Stimulated activated CD8-positive, alpha-beta memory T cell treated with anti-CD3 and anti-CD28 coated beads, Interleukin-2, amount 100 ng/mL, for 1 hour (primary cell): ENCODE measurements at places on chromosomes 12 and 14.

DNA sequence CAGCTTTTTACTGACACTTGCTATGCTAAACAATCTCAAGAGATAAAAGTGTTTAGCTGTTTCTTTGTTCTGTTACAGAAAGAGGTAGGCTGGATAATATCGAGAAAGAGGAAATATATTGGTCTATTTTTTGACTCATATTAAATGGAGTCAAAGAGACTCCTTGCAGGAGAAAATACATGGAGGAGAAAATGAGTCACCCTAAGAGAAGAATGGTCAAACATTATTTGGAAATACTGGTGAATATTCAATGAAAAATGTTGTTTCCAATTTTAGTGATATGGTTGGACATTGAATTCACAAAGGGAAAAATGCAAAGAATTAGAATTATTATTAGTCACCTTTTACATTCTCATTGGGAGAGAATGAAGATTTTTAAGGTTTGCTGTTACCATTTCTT, 3.2 kb downstream of the KCNJ8 start:
- no peak for DNase-seq

DNA sequence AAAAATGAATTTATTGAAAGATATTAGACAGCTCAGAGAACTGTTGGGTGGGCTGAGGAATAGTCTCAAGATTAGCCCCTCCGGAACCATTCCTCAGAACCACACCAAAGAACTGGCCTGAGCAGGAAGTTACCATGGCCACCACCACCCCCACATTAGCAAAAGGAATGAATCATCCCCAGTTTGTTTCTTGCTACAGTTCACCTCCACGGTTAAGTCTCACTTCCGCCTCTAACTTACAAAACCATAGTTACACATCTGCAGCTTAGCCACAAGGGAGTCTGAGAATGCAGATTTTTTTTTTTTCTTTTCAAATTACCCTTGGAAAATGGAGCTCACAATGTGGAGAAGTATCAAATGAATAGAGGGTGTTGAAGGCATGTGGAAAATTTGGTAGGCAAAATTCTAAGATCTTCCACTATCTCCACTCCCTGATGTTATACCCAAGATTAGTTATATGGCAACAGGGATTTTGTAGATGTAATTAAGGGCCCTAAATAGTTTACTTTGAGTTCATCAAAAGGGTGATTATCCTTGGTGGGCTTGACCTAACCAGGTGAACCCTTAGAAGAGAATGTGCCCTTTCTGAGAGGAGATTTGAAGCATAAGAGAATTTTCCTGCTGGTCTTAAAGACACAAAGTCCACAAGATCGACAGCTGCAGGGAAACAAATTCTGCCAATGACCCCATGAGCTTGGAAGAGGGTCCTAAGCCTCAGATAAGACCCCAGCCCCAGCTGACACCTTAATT, 129.8 kb upstream of the KRR1 start:
- DNase-seq, result no peak

DNA sequence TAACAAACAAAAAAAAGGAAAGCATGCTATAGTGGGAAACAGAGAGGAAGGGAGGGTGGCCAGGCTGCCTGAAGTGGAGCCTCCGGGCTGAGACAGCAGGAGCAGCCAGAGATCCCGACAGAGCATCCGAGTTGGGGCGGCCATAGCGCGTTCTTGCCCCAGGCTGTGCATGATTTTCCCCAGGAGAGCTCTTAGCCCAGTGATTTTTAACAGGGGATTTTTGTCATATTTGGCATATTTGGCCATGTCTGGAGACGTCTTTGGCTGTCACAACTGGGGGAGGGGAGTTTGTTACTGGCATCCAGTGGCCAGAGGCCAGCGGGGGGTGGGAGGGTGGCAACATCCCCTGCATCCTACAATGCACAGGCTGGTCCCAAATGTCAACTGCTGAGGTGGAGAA, 23.6 kb downstream of the BDKRB1 start:
- no peak for DNase-seq

- DNase-seq, result no peak
Observed at GRCh38 chr12:51906430-51907082, 748 bp upstream of the ACVRL1 start.

- no peak for DNase-seq
Observed at GRCh38 chr14:53855127-53855526, 101.5 kb downstream of the BMP4 start.

DNA sequence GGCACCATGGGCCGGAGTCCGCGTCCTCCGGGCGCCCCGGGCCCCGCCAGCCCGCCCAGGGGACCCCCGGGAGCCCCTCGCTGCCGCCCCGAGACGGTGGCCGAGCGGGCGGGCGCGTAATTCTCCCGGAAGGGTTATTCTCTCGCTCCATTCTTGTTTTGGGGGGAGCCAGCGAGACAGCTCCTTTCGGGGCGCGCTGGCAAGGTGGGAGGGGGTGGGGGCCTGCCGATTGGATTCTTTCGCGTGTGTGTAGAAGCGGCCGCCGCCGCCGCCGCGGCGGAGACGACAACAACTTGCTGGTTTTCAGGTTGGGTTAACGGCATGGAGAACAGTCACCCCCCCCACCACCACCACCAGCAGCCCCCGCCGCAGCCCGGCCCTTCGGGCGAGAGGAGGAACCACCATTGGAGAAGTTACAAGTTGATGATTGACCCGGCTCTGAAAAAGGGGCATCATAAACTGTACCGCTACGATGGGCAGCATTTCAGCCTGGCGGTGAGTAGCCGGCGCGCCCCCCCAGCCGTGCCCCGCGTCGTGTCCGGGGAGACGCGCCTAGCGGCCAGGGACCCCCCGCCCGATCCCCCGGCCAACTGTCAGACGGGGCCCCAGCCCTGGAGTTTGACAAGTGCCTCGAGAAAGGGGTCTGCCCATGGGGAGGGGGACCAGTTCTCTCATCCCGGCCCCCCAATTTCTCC, 755 bp downstream of the SETD1B start:
- no peak for DNase-seq

DNA sequence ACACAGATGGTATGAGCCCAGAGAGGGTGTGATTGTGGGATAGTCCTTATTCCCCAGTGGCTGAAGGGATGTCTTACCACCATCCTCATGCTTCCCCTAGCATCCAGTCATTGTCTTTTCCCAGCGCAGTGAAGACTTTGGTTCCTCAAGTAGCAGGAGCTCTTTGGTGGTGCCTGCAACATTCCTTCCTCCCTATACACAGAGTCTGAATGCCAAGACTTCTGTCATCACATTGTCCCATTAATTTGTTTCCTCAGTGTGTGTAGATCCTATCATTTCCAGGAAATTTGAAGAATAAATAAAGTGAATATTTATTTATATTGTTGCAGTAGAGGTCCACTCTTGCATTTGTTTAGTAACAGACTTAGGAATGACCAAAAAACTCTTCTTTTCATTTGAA, 147.2 kb downstream of the DACT1 start:
- DNase-seq, result no peak

- no peak for DNase-seq
Observed at GRCh38 chr14:89479802-89480201, 62.8 kb upstream of the FOXN3 start.

- DNase-seq, result no peak
Observed at GRCh38 chr12:24233519-24234246, 284.2 kb upstream of the SOX5 start.

GRCh38 chr14:82239223-82239622, 705.6 kb upstream of the SEL1L start:
- no peak for DNase-seq

GRCh38 chr12:101256266-101256665, 23.6 kb upstream of the UTP20 start:
- DNase-seq, result no peak

GRCh38 chr14:63996016-63996415, 143.2 kb downstream of the SYNE2 start:
- DNase-seq, result no peak

DNA sequence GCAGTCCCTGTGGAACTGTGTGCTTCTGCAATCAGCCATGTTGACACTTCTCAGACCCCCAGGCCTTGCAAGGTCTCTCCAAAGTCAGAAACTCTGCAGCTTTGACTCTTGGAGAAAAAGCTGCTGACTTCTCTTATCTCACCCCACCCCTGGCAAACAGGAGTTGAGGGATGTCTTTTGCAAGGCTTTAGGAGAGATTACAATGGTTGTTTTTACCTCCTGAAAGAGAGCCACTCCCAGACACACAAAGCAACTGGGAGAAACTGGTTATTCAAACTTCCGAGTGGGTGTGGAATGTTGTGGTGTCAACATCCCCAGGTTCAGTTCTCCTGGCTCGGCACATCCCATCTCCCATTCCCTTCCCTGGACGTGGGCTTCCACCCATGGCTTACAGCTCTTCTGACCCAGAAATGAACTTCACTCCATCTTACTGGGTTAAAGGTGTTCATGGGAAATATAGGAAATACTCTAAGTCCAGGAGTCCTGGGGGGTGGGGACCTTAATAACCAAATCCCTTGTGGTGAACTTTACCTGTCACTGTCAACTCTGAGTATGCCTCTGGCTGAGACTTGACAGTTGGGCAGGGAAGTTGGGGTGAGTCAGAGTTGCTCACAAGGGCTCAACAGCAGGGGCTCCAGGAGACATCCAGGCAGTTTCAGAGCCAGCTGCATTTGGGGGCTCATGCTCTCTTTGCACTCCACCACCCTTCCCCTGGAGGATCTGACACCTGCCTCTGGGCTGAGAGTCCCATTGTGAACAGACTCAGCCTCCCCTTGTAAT, 41.9 kb downstream of the CCDC177 start:
- no peak for DNase-seq

GRCh38 chr12:14322403-14322802, 43.1 kb upstream of the ATF7IP start:
- DNase-seq, result no peak

DNA sequence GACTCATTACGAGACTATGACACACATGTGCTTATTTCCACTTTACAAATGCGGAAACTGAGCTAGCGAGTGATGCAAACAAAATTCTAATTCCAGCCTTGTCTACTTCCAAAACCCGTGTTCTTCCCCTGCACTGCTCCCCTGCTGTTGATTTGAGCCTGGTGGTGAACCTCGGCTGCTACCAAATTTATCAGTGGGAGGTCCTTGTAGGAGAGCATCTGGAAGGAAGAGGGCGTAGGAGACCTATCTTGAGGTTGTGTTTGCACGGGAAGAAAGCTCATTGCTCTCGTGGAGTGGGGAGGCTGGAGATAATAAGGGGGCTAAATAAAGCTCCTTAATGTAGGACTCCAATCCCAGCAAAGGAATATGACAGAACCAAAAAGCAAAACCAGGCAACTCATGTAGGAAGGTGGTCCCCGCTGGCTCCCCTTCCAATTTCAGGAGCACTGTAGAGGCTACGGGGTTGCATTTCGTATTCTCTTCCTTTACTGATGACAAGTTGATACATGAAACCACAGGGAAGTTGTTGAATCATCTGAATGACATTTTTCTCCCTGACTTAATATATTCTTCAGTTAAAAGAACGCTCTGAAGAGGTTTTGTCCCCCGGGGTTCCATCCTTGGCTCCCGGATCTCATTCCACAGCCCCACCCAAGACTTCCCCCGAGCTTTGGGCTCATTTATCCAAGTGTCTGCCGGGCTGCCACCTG, 52.6 kb downstream of the FZD10 start:
- no peak for DNase-seq

- DNase-seq, result no peak
Observed at GRCh38 chr14:28678887-28679286, 87.7 kb upstream of the FOXG1 start.

DNA sequence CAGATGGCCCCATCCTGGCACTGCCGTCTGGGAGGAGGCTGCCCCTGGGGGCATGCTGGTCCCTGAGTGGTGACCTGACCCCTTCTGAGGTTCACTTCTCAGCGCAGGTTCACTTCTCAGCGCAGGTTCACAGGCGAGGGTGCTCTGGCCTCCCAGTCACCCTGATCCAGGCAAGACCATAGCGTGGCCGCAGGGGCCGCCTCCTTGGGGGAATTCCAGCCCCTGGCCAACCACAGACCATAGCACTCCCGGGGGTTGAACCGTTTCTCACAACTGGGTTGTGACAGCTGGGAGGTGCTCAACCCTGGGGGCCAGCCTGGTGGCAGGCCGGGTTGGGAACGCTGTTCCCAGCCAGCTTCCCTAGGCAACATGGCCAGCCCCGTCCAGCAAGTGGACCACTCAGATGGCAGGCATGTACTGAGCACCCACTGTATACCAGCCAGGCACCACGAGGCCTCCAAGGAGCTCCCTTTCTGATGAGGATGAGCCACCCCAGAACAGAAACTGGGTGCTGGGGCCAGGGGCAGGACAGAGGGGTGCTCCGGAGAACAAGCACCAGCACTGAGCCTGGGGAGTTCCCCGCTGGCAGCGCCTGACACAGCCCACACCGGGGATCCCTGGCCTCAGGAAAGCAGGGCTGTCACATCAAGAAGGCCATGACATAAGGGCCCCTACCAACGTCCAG, 28.3 kb upstream of the ZFP36L1 start:
- DNase-seq, result no peak

- DNase-seq, result no peak
Observed at GRCh38 chr12:16833376-16834015, 227.5 kb upstream of the LMO3 start.

DNA sequence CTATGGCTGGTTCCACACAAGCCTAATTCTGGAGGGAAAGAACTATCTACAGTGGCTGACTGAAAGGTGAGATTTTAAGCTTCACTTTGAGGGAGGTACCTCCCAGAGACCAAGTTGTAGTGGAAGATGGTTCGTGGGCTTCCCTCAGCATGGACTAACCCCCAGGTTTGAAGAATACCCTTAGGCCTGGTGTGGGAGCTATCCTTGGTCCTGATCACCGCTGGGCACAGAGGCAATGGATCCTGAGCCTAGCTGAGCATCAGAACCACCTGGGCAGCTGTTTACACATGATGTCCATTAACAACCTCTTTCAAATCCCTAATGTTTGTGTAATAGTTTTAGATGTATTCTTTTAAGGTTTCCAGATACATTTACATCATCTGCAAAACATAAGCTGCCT, 10.3 kb downstream of the DAO start:
- DNase-seq, result no peak

GRCh38 chr12:131829791-131830334, 1.7 kb downstream of the MMP17 start:
- no peak for DNase-seq

- no peak for DNase-seq
Observed at GRCh38 chr12:123089631-123090353, 61.1 kb downstream of the PITPNM2 start.

GRCh38 chr12:13772264-13772663, 209.1 kb downstream of the GRIN2B start:
- no peak for DNase-seq

GRCh38 chr14:61997161-61997560, 234.9 kb downstream of the SNAPC1 start:
- no peak for DNase-seq

DNA sequence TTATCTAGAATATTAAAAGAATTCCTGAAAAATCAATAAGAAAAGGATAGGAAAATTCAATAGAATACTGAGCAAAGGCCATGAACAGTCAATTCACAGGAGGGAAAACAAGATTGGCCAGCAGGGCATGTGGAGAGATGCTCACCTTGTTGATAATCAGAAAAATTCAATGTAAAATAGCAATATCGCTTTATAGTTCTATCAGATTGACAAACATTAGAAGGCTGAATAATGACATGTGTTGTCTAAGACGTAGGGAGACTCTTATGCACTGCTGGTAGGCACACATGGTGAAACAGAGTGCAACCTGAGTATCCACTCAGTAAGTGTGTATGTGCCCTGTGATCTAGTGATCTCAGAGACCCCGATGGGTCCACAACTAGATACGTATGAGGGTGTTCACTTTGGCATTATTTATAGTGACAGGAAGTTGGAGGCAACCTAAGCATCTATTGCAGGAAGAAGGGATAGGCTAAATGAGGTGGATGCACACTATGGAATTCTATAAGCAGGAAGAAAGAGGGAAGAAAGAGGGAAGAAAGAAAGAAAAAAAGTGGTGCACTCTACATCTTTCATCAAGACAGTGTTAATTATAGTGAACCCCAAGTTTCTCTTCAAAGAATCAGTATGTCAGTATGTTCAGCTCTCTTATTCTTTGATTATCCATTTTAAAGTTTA, 3.8 kb upstream of the ANKRD33 start:
- no peak for DNase-seq
